ENCODE measurements at places on chromosomes 2 and 18.

DNA sequence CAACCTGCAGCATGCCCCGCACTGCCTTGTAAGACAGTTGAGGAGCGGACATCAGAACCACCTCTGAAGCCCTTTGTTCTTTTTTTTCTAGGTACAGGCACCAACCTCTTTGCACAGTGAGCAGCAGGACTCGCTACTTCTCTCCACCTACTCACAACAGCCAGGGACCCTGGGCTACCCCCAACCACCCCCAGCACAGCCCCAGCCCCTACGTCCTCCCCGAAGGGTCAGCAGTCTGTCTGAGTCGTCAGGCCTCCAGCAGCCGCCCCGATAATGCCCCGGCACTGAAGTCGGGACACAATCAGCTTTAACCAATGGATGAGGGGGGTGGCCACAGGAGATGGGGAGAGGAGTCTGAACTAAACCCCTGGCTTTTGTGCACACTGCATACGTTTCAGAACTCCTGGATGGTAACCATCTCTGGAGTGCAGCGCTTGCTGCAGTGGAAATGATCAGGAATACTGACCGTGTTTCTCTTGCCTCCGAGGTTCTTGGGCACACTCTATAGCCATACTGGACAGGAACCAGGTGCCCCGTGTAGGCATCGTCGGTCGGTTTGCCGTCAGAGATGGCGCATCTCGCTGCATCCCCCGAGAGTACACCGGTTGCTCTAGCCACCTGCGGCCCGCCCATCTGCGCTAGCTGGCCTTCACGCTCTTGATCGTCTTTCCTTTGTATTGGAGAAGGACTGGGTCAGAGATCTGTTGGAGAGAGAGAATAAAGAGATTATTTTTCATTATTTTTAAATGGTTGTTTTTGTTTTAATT, 6.6 kb upstream of the RPL31 start:
- no peak for DNase-seq

DNA sequence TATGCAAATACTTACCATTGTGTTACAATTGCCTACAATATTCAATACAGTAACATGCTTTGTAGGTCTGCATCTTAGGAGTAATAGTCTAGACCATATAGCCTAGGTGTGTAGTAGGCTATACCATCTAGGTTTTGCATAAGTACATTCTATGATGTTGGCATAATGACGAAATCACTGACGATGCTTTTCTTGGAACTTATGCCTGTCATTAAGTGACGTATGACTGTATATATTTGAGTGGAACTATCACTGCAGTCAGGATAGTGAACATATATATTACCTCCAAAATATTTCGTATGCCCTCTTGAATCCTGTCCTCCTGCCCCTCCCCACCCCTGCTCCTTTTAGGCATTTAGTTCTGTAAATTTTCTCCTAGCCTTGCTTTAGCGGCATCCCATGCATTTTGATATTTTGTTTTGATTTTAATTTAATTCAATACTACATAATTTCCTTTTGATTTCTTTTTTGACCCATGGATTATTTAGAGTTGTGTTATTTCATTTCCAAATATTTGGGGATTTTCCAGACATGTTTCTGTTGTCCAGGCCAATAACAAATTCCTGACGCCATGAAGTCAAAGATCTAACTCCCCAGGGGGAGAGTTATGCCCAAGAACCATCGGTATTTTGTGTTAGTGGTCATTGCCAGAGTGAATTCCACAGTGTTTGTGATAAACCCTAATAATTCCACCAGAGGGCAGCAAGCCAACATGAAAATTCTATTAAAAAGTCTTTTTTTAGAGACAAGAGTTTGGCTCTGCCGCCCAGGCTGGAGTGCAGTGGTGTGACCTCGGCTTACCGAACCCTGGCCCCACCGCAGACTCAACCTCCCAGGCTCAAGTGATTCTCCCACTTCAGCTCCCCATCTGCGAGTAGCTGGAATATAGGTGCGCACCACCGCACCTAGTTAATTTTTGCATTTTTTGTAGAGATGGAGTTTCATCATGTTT, 24.2 kb upstream of the CASP8 start:
- DNase-seq: no peak

GRCh38 chr18:78735131-78736014, 244.2 kb upstream of the SALL3 start:
- DNase-seq: no peak

- DNase-seq: no peak
These were observed 783.6 kb upstream of the ZEB2 start for GRCh38 chr2:145303536-145303935.

DNA sequence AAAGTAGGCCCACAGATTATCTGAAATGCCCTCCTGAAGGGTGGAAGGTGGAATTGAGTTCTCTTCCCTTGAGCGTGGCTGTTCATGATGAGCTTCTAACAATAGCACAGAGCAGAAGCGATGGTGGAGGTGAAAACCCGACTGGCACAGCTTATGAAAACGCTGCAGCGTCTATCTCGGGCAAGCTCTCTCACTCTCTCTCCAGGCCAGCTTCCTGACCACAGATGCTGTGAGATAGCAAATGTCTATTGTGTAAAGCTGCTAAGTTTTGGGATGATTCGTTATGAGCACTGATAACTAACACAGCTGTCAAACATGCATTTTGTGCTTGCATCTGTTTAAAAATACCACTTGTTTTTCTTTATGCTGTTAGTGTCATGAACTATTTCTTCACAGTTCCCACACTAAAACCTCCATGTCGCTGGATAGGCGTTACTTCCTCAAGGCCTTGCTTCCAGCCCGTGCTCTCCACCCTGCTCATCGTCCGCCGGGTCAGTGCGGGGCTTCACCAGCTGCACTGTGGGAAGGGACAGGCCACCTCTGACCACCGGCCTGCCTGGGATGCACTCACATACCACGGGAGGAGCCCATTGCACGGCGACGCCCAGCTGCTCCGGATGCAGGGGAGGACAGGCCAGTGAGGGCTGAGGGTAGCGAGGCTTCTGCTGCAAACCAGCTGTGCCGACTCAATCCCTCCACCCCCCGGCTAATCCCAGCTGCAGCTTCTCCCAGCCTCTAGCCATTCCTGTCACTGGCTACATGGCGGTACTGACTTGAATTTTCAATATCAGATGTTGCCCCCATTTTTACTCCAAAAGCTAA, 60.0 kb upstream of the OTOS start:
- DNase-seq: no peak

DNA sequence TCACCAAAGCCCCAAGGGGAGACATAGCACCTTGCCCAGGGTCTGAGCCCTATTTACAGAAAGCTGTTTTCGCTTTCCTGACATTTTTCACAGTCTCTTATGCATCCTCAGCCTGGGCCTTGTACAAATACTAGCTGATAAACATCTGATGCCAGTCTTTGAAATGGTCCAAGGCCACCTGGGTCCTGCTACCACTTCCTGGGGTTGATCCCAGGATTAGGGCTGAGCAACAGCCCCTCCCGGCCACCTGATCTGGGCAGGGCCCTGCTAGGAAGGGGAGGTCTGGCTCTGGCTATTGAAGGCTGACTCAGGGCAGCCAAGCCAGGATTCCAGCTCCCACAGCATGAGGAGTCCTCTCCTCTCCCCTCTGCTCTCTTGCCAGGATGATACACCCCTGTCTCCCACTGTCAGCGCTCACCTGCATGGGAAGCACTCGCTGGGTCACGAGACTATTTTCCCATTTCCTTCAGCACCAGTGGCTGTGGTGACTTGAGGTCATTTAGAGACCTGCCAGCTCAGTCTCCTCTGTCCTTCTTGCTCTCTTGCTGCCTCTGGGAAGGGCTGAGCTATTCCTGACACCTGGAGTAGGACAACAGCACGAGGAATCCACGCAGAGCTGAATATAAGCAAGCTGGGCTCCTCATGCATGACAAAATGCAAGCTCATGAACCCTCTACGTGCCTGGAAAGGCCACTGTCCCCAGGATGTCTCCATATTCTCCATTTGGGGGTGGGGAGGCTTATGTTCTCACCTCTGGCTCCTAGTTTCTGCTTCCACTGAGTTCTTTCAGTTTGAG, 53.0 kb upstream of the LGALSL start:
- DNase-seq: no peak

Measured in non-pigmented ciliary epithelial cell (primary cell).